NCI-H1092 treated with DMSO at 0.1 percent for 48 hours (cell line): ENCODE measurements at places on chromosomes 3 and 15.

GRCh38 chr3:123374016-123374415 is 74.9 kb downstream of the ADCY5 start:
- DNase-seq: no peak

DNA sequence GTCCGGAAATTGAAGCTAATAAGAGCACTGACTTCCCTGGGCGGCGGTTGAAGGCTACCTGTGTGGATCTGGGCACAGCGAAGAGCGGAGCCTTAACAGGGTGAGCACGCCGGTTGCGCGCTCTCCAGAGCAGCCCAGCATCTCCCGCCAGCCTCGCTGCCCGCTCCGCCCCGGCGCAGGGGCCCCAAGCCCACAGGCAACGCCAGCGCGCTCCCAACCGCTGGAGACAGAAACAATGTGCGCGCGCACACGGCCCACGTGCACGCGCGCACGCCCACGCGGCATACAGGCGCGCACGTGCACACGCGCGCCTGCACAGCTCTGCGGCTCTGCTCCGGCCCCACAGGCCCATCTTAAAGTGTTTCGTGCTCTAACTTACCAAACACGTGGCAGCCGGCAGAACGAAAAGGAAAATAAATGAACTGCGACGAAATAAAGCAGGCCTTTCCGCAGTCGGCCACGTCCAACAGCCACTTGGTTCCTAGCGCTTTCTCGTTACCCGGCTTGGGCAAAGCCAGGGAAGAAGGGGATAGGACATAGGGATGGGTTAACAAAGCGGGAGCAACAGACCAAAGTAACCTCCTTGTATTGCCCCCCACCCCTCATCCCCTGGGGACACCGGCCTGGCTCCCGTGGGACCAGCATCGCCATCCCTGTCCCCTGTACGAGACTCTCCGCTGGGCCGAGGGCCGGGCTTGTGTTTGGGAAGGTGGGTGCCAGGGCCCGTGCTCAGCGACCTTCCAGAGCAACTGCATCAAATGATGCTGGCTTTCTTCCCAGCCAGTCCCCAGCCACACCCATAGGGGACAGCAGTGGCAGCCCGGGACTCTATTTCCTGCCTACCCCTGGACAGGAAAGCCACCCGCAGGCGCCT is 203.7 kb downstream of the ABHD5 start:
- DNase-seq: peak; percentile 78

DNA sequence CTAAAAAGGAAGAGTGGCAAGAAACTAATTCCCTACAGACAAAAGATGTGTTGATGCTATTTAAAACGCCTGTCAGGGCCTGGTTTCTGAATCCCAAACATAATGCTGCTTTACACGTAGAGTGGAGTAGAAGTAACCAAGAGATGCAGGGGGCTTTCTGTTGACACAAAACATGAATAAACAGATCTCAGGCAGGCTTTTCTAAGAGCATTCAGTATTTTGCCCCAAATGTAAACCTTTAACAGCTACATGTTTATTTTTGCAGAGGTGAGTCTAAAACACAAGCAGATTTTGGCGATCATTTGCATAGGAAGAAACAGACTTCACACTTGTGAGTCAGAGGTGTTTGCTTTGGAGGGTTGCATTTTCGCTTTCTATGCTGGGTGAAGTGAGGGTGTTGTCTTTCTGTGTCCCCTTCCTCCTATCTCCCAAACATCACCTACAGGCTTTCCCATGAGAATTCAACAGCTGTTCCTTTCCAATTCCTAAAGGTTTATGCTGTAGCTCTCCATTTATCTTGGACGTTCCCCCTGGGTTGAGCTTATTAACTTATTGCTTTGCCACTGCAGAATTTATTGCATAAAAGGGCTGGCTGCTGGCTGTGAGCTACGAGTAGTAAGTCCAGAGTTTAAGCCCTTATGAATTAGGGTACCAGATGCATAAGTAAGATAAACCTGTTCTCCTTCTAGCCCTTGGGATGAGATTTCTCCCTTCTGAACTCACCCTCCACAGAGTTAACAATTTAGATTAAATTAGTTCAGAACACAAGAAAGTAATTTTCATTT is 156.7 kb downstream of the DIPK2A start:
- DNase-seq: no peak

- no peak for DNase-seq
Measured at GRCh38 chr3:142285083-142285517, 59.7 kb upstream of the GK5 start.

DNA sequence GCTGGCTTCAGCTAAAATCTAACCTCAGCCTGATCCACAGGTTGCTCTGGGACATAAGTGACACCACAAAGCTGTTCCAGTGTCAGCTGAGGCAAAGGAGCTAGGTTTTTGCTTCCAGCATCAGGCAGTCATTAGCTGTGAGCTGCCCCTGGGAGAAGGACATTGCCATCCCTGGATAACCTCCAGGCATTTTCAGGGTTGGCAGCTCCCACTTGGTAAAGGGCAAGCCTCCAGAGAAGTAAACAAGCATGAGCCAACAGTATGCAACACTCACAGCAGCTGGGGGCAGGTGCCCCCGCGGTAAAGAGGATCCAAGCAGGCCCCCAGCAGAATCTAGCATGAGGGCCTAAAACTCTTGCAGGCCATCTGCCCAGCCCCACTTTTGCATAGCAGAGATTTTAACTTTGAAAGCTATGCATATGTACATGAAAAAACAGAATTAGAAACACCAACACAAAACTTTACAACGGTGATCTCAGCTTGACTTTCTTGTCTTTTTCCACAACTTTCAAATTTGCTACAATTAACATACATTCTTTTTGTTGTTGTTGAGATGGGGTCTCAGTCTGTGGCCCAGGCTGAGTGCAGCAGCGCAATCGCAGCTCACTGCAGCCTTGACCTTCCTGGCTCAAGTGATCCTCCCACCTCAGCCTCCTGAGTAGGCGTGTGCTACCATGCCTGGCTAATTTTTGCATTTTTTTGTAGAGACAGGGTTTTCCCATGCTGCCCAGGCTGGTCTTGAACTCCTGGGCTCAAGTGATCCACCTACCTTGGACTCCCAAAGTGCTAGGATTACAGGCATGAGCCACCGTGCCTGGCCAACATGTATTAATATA is 83.8 kb upstream of the TPM1 start:
- peak; percentile 15 for DNase-seq

GRCh38 chr15:49645277-49645676 is 24.4 kb downstream of the DTWD1 start:
- DNase-seq: no peak

- no peak for DNase-seq
Measured at GRCh38 chr3:21436835-21437234, 314.2 kb downstream of the ZNF385D start.

- DNase-seq: no peak
Measured at GRCh38 chr3:8597219-8597853, 47.3 kb downstream of the SSUH2 start.

- DNase-seq: no peak
Measured at GRCh38 chr3:59374818-59375211, 325.0 kb upstream of the CFAP20DC start.

DNA sequence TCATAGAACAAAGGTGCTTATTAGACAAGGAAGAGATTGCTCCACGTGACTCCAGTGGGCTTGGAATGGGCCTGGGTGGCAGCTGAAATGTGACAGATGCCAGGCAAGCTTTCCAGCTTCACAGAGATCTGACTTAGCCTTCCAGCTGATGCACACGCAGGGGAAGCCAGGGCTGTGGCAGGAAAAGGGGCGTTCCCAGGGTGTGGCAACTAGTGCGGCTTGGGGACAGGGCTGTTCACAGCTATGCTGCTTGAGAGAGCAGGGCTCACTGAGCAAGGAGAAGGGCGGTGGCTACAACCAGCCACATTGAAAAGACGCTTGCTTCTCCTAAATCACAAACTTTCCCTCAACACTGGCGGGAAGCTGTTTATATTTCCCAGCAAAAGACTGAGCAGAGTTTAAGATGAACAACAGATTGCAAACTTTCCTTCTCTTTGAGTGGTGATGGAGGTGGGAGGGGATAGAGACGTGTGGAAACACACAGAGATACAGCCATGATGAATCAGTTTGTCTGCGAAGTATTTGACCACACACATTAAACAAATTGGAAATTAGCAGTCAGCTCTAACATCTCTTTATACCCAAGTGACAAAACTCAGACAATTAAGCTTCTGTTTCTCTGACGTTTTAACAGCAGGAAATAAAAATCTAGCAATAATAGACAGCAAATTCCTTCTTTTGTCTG is 127.5 kb downstream of the BDH1 start:
- no peak for DNase-seq

DNA sequence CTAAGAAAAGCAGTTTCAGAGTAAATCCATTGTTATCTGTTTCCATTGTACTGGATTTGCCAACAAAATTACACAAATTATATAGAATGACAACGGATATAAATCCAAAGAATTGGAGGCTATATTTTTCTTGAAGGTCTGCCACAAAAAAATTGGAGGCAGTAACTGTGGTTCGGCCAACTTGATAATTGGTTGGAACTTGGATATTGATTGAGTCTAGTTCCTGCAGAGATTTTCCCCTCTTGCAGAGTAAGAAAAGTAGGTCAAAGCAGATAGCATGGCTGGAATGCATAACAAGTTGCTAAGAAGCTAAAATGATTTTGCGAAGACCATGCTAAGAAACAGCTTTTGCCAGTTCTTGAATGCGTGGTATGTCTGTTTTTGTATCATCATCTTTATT is 269.6 kb upstream of the CFAP20DC start:
- no peak for DNase-seq

GRCh38 chr15:70512772-70513362 is 250.5 kb downstream of the UACA start:
- peak; percentile 8 for DNase-seq

DNA sequence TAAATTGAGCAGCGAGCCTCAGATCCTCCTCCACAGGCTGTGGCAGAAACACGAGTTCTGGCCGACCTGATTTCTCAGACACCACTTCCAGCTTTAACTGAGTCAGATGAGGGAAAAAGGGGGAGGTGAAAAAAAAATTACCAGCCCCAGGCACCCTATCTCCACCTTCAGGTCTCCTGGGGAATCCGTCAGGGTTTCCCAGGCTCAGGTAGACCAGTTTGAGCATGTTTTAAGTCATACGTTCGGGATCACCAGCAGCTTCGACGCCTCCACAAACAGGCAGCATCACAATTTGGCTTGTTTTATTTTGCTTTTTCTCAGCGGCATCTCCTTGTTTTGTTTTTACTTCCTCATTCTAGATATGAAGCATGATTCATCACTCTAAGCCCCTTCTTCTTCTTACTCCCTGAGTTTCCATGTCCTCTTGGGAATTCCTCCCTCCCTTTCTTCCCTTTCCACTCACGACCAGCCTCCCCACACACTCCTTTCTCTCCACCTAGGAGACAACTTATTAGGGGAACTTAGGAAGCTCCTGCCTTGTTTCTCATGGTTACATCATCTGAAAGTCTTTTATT is 190.1 kb downstream of the ZNF621 start:
- no peak for DNase-seq

- DNase-seq: no peak
Measured at GRCh38 chr3:100982710-100983109, 10.5 kb downstream of the ABI3BP start.

- no peak for DNase-seq
Measured at GRCh38 chr3:98809557-98809956, 46.4 kb downstream of the ST3GAL6 start.

DNA sequence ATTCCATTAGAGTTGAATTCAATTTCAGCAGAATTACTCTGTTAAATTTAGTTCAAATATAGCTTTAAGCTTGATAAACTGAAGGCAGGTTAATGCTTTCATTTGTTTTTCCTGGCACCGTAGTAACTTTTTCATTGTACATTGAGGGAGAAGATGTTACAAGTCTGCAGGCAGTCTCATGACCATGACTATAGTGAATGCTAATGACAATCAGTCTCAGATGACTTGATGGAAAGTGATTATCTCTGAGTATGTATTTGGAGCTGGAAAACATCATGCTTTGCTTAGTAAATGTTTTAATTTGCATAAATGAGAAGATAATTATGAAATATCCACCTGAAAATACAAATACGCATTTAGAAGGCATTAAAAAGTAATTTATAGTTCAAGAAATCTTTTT is 16.0 kb upstream of the RNF7 start:
- no peak for DNase-seq

DNA sequence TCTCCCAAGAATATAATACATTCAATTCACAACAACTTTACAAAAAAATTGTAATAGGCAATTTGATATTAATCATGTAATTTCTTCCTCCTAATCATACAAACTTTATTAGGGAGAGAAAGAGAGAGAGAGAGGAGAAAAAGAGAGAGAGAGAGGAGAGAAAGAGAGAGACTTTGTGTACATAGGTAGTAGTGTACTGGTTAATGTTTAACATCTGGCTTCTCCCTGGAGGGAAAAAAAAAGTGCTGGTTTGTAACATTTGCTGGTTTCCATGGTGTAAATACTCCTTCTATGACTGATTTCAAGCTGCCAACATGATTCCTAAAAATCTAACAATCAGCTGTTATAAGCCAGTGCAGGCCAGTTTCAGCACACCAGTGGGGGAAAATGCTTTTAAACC is 98.0 kb upstream of the ARHGEF26 start:
- no peak for DNase-seq

- no peak for DNase-seq
Measured at GRCh38 chr3:48248095-48248850, 7.4 kb downstream of the ZNF589 start.

DNA sequence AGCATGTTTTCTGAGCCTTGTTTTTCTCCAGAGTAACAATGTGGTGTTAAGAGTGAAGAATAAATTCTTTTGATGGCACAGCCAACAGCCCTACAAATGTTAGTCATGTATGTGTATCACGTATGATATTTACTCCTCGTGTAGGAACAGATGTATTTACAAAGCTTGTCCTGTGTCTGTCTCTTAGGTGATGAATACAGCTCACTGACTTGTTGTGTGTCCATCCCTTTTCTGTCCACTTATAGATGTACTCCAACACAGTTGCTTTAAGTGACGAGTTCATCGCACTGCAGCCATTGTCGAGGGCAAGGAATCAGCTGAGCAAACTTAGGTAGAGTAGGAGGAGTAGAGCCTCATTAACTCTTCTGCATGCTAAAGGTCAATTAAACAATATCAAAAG is 78.1 kb downstream of the DCUN1D1 start:
- no peak for DNase-seq

DNA sequence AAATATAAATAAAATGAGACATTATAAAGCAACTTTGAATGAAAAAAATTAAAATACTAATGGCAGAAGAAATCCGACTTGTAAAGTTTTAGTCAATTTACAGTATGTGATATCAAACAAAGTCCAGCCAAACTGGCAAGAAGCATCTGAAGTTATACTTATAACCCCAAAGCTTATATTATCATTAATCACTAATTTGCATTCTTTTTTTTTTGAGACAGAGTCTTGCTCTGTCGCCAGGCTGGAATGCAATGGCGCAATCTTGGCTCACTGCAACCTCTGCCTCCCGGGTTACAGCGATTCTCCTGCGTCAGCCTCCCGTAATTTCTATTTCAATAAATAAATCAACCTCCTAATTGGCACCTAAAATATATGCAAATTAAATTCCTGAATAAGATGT is 80.1 kb downstream of the AQR start:
- DNase-seq: no peak
